ENCODE measurements at places on chromosomes 11 and 22.

DNA sequence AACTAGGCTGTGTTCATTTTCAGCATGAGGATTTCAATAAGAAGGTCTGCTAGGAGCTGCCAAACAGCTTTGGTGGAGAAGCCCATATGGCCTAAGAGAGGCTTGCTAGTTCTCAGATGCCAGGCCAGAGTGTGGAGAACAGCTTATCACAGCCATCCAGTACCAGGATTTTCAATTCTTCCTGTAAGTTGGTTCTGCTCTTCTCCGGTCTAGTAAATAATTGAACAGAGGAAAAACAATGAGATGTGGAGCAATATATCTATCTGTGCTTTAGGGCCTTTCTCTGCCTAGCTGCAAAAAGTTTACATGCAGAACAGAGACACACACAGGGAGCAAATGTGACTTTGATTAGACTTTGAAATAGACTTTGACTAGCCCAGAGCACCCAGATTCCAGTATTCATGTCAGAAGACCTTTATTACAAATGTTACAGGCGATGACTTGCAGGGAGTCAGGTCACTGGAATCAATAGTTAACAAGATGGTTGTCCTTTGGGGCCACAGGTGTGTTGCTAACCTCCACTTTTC is 19.8 kb upstream of the PPP2R1B start:
- DNase-seq = no peak

DNA sequence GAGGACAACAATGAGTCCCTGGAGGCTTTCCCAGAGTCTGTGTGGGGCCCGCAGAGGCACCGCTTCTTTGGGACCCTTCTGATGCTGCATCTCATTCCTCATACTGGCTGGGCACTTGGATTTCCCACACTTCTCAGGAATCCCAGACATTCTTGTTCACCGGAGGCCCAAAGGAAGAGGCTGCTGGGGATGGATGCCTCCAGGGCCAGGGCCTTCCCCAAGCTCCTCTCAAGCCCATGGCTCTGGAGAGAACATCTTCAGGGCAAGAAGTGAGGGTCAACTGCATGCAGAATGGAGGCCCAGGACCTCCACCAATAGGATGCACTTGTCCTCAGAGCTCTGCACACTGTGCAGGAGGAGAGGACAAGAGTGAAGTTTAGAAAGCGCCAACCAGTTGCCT is 34.6 kb downstream of the DKK3 start:
- DNase-seq = no peak

GRCh38 chr11:114276077-114276476 is 20.1 kb upstream of the NNMT start:
- DNase-seq = no peak

- no peak for DNase-seq
These were observed 3.5 kb downstream of the ZDHHC24 start for GRCh38 chr11:66542362-66542761.

GRCh38 chr11:15671216-15671615 is 556.5 kb downstream of the INSC start:
- DNase-seq = no peak

DNA sequence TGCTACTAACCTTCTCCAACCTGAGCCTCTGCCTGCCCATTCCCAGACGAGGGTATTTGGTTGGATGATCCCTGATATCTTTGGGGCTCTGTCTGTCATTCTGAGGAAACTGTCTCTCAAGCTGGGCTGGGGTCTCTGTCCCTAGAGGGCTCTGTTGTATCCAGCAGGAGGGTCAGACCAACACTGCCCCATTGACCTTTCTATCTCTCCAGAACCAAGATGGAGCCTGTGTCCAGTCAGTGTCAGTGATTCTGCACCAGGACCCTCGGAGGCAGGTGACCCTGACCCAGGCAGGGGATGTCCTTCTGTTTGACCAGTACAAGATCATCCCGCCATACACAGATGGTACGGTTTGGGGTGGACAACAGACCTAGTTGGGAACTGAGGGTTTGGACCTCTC is 21.9 kb downstream of the OTOG start:
- no peak for DNase-seq

GRCh38 chr22:32574958-32575910 is 100.6 kb downstream of the FBXO7 start:
- no peak for DNase-seq

GRCh38 chr11:46326813-46327416 is 20.3 kb upstream of the DGKZ start:
- DNase-seq = no peak

- DNase-seq = no peak
These were observed 34.0 kb downstream of the AMPD3 start for GRCh38 chr11:10488934-10489691.

- peak; percentile 49 for DNase-seq
These were observed 45.4 kb downstream of the GRAMD1B start for GRCh38 chr11:123475469-123475868.

- no peak for DNase-seq
These were observed 8.0 kb upstream of the CD82 start for GRCh38 chr11:44557464-44557863.

GRCh38 chr11:4865855-4866254 is 15.8 kb upstream of the OR51T1 start:
- no peak for DNase-seq

DNA sequence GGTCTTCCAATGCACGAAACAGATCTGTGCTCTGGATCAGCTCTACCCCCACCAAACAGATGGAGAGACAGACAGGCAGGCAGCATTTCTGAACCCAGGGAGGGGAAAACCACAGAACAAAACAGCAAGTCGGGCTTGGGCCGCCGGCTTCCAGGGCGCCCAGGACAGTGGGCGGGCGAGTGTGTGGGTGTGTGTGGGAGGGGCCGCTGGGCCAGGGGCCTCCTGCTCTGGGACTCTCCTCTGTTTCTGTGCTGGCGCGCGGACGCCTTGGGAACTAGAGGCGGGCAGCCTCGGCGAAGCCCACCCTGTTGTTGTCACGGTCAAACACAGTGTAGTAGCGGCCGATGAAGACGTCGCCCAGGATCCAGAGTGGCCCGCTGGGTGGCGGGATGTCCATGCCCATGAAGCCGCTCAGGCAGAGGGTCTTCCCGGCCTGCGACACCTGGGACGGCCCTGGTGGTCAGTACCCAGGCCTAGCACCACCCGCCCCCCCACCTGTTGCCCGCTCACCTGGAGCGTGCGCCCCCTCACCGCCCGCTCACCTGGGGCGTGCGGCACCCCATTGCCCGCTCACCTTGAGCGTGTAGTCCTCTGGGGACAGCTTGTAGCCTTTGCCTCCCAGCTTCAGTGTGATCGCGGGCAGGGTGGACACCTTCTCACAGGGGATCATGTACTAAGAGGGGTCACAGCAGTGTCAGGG is 3.0 kb upstream of the IFITM10 start:
- DNase-seq = no peak

GRCh38 chr11:75498556-75499255 is 27.0 kb downstream of the GDPD5 start:
- peak; percentile 8 for DNase-seq

- no peak for DNase-seq
These were observed 390 bp upstream of the CKAP5 start for GRCh38 chr11:46846510-46846830.

GRCh38 chr22:43892183-43892894 is 526 bp upstream of the PNPLA5 start:
- no peak for DNase-seq

- DNase-seq = peak; percentile 62
These were observed 32.0 kb upstream of the CCDC134 start for GRCh38 chr22:41768430-41768829.

DNA sequence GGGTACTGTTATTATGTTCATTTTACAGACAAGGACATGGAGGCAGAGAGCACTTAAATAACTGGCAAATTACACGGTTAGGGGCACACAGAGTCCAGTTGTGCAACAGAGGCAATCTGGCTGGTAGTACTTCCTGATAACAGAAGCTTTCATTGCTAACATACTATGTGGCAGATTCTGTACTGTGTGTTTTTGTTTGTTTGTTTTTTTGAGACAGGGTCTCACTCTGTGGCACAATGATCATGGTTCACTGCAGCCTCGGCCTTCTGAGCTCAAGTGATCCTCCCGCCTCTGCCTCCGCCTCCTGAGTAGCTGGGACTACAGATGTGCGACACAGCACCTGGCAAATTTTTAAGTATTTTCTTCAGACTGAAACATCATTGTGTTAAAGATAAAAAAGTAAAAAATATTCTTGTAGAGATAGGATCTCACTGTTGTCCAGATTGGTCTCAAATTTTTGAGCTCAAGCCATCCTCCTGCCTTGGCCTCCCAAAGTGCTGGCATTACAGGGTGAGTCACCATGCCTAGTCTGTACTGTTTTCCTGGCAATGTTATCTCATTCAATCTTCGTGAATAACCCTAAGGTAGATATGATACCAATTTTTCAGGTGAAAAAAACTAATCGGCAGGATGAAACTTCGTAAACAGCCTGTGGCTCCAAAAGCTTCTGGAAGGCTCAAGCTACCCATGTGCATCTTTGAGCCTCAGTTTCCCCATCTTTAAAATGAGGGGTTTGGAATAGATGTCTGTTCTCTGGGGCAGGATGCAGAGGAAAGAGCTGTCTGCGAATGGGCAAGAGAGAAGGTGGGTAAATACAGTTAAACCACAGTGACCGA is 921 bp upstream of the NUCB2 start:
- no peak for DNase-seq

DNA sequence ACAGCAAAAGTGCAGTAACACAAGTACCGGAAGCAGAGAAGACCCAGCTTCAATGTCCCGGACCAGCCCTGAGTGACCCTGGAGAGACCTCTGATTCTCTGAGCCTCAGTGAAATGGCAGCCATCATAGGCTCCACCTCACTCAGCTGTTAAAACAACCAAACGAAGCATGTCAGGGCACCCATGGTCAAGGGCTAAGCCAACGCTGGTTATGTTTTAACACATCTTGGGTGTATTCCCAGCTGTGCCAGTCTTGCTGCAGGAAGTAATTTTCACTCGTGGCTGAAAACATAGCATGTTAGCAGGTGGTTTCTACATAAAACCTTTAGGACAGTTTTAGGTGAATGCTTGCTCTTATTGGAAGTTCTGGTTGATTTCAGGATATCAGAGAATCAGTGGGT is 30.9 kb downstream of the LMO2 start:
- no peak for DNase-seq

GRCh38 chr11:85627332-85627997 is at the start of gene DLG2:
Gene DLG2 (minus strand): TSS chr11:85627344.
- peak; percentile 27 for DNase-seq

DNA sequence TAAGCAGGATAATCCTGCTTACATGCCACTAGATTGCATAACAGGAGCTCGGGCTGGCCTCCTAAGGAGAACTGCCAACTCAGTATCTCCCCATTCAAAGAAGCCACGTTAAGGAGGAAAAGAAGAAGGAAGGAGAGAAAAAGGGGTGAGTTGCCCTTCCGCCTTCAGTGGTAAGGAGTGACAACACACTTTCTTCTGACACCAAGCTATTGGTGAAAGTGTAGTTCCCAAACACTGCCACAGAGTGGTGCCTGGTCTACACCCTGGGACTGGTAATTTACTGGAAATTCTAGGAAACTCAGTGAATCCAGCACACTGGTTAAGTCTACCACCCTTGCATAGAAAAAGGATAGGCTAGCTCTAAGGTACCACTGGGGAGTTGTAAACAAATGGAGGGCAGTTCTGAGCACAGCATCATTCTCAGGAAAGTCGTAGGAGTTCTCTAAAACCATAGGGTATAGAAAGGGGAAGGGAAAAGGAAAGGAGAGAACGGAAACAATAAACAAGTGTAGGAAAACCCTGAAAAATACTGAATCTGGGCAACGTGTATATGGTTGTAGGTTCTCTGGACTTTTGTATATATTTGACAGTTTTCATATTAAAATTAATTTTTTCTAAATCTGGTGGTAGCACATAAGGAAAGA is 58.2 kb downstream of the RRAS2 start:
- peak; percentile 80 for DNase-seq

GRCh38 chr11:34263441-34264091 is 94.2 kb downstream of the ABTB2 start:
- DNase-seq = peak; percentile 85

DNA sequence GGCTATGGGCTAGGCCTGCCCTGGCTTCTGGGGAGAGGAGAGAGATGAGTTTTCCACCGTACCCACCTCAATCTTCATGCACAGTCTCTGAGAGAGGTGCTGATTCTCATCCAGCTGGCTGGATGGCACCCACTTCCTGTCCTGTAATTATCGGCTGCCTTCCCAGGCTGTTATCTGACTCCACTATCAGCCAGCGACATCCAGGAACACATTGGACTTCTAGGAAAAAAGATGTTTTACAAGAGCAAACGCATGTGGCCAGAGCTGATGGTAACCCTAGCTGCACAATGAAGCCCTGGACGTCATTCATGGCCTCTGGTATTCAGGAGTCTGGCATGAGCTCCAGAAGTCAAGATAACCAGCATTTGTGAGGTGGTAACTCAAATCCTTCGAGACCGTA is 137.4 kb downstream of the EHF start:
- DNase-seq = peak; percentile 32

DNA sequence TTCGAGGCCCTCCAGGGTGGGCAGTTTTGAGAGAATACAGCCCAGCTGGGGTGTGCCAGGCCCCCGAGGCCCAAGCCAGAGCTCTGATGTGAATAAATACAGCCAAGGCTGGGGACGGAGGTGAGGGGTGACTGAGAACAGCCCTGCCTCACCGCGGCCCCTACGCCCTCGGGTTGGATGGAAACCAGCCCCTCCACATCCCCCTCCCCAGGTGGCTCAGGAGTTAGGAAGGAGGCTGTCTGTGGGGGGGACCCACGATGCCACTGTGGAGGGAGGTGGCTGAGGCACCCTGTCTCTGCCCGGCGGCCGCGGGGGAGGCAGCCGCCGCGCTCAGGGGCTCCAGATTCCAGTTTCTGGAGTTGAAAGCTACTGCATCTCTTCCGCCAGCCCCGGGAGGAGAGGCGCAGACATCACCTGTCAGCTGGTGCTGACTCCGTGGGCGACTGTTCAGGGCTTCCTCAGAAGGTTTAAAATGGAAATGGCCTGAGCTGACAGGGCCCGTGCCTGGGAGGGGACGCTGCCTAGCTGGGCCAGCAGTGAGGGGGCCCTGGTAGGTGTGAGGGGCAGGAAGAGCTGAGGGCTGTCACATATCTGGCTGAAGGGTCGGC is 1.4 kb downstream of the FLRT1 start:
- no peak for DNase-seq

GRCh38 chr11:93689240-93689639 is 27.8 kb downstream of the CEP295 start:
- no peak for DNase-seq

DNA sequence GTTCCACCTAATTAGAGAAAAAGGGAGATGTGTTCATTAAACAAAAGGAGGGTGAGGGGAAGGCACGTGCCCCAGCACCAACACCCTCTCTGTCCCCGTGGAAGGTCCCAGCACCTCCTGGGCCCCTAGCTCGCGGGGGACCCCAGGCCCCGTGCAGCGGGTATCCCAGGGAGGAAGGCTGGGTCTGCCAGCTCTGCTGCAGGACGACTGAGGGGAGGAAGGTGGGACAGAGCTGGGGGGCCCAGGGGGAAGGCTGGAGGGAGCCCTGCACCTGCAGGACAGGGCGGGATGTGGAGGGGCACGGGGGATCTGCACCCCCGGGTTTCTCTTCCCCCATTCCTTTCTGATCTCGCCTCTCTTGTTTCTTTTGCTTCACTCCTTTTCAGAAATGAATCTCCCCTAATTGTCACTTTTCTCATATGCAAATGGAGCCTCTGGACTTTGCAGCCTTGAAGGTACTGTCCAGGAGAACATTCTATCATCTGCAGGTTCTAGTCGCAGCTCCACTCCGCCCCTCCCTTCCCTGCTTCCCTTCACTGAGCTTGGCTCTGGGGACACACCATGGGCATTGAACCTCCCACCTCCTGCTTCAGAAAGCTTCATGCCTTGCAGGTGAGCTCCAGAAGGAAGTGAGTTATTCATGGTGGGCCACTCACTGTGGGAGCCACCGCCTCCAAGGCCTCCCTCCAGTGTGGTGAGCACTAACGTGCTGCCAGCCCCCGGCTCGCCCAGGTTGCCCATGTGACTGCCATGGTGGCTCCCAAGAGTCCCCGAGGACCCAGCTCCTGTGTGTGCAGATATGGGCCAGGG is 111.0 kb downstream of the ST3GAL4 start:
- DNase-seq = no peak

All from iris pigment epithelial cell (primary cell).